ENCODE measurements at places on chromosomes 5 and 9. TPM values are rescaled to one million over a fixed set of nuclear protein-coding genes. Genes with fewer than 3 reads are reported as not detected.

Gene WWC1
- total RNA-seq: 58.4 TPM

Gene CDC20B
- total RNA-seq: 0.20 TPM

Gene FOXD4L5
- not detected for total RNA-seq

Gene DRD1
- 0.81 TPM for total RNA-seq

Gene SRD5A1
- 12.8 TPM for total RNA-seq

Gene IL5
- not detected for total RNA-seq

Gene MED27
- total RNA-seq: 13.9 TPM

Gene TMEM252
- total RNA-seq: not detected

Gene MOCS2
- total RNA-seq: 42.8 TPM

Gene ZNF483
- total RNA-seq: 18.7 TPM

Gene IL13
- not detected for total RNA-seq

Gene CSF1R
- 91.9 TPM for total RNA-seq

Gene GPR151
- total RNA-seq: not detected

Gene BTNL3
- total RNA-seq: 0.09 TPM

Gene RNF208
- 16.8 TPM for total RNA-seq

Gene AIF1L
- total RNA-seq: 7.0 TPM

Gene TLR4
- total RNA-seq: 9.8 TPM

Gene EGFLAM
- total RNA-seq: 4.3 TPM

Gene ANKRD31
- total RNA-seq: 0.17 TPM

Gene IER5L
- total RNA-seq: 43.5 TPM

Gene DMRT3
- not detected for total RNA-seq

Gene SHB
- 54.5 TPM for total RNA-seq
